ENCODE measurements at places on chromosomes 1 and 21.

DNA sequence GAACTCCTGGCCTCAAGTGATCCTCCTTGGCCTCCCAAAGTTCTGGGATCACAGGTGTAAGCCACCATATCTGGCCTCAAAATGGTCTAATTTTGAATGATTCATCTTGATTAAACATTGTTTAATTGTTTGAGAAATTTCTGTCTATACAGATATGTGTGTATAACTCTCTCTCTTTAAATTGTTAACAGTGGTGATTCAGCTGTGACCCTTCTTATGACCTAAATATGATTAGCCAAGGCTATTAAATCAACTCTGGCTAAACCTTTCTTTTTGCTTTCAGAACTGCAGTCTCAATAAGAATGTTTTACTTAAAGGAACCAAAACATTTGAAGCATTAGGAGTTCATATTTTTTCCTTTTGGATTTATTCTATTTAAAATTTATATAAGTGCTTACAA lies 19.2 kb upstream of the B3GALT5 start:
- H3K4me3 ChIP-seq: no peak overlapping the region
- DNase-seq: no peak
- H3K36me3 ChIP-seq: no peaks in the 10 kb centered on the region
- H3K27ac ChIP-seq: no peak overlapping the region

DNA sequence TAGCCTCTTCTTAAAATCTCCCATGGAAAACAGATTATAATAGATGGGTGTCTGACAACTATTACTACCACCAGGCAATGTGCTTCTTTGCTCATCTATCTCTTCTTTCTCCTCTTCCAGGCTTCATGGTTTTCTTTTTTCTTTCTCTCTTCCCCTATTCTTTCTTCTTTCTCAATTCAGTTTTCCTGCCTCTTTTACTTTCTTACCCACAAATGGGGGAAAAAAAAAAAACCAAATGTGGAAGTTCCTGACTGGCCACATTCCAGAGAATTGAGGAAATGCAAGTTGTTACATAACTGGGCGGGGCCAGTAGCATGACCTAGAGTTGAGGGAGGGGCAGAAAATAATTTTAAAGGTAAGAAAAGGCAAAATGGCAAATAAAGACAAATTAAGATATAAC lies 10.9 kb upstream of the SMG7 start:
- H3K4me1 ChIP-seq: peaks cover 3% of the 10 kb centered on the region
- H3K27me3 ChIP-seq: peaks cover 49% of the 10 kb centered on the region
- no peak overlapping the region for H3K27ac ChIP-seq

- H3K4me1 ChIP-seq: no peaks in the 10 kb centered on the region
- H3K27ac ChIP-seq: no peak overlapping the region
- no peaks in the 10 kb centered on the region for H3K36me3 ChIP-seq
Observed at GRCh38 chr1:242467556-242468145, 56.8 kb downstream of the PLD5 start.

DNA sequence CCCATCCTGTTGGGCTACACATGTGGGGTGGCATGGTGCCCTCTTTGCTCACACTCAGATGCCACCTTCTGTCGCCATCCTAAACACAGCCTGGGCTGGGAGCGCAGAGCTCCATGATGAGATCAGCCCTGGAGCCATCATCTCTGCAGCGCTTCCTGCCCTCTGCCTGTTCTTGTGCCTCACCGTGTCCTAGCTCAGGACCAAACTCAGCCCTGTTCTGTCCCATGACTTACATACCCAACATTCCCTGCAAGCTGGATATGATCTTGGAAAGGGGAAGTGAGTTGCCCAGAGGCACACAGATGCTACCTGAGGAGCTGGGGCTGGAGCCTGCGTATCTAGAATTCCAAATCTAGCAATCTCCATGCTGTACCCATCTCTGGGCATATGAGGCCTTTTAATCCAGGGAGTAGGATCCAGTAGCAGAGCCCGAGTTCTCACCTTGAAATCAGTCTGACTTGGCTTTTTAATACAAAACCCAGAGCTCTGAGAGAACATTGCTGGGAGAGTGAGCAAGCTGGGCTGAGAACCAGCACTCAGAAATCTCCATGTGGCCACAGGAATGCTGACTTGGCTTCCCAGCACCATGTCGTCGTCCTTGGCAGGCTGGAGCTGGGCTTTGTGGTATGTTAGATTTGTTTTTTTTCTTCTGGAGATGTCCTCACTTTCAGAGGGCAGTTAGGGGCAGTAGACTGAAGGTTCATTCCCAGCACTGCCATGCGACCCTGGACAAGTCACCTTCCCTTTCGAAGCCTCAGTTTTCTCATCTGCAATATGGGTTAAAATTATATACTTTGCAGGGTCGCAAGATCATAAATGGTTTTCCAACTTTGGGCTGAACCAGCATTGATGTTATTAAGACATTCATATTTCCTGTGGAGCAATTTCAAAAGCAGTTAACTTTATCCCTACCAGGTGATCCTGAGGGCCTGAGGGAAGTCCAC lies 2.6 kb downstream of the ALPL start:
- peaks cover 4% of the 10 kb centered on the region for H3K4me1 ChIP-seq
- H3K27me3 ChIP-seq: peaks cover 80% of the 10 kb centered on the region

GRCh38 chr1:201899683-201900429 lies 11.2 kb downstream of the SHISA4 start:
- H3K36me3 ChIP-seq: no peaks in the 10 kb centered on the region
- peaks cover 40% of the 10 kb centered on the region for H3K27me3 ChIP-seq
- H3K27ac ChIP-seq: no peak overlapping the region
- peaks cover 15% of the 10 kb centered on the region for H3K4me1 ChIP-seq
- DNase-seq: no peak
- H3K4me3 ChIP-seq: no peak overlapping the region

- H3K27ac ChIP-seq: no peak overlapping the region
- H3K4me3 ChIP-seq: no peak overlapping the region
- DNase-seq: no peak
- H3K36me3 ChIP-seq: no peaks in the 10 kb centered on the region
- H3K27me3 ChIP-seq: no peaks in the 10 kb centered on the region
Observed at GRCh38 chr21:38430401-38430984, 67.8 kb downstream of the ERG start.

GRCh38 chr1:231036416-231036815 lies 3.6 kb downstream of the FAM89A start:
- H3K27ac ChIP-seq: no peak overlapping the region
- peaks cover 6% of the 10 kb centered on the region for H3K36me3 ChIP-seq
- H3K27me3 ChIP-seq: peaks cover 19% of the 10 kb centered on the region
- DNase-seq: no peak
